ENCODE measurements at places on chromosomes 12 and 14. TPM values are rescaled to one million over a fixed set of nuclear protein-coding genes. Genes with fewer than 3 reads are reported as not detected.

- peak; percentile 97 for DNase-seq
Measured at GRCh38 chr12:6946033-6946919, 2.5 kb downstream of the C12orf57 start.

DNA sequence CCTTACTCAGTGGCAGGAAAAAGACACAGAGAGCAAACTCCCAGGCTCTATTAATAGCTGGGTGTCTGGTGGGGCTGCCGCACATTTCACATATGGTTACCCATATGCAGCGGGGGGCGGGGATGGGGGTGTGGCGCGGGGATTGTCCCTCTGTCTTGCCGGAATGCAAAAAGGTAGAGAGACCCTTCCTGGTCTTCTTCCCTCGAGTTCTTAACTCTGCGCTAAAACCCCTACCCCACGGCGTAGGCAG, 1.7 kb downstream of the PRMT8 start:
- no peak for DNase-seq

DNA sequence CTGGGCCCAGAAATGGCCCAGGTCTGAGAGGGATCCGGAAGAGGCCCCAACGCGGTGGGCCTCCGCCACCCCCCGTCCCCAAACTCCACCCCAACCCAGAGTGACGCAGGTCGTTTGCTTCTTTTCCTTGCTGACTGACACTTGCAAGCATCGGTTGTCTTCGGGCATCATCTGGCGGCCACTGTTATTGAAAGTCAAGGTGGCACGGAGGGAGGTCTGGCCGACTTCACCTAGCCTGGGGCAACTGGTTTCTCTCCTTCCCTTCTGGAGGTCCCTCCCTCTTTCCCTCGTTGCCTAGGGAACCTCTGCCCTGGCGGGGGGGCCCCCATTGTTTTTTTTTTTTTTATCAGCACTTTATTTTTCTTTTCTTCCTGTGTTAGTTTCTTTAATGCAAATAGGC, 241.8 kb downstream of the ALG10 start:
- DNase-seq = no peak

DNA sequence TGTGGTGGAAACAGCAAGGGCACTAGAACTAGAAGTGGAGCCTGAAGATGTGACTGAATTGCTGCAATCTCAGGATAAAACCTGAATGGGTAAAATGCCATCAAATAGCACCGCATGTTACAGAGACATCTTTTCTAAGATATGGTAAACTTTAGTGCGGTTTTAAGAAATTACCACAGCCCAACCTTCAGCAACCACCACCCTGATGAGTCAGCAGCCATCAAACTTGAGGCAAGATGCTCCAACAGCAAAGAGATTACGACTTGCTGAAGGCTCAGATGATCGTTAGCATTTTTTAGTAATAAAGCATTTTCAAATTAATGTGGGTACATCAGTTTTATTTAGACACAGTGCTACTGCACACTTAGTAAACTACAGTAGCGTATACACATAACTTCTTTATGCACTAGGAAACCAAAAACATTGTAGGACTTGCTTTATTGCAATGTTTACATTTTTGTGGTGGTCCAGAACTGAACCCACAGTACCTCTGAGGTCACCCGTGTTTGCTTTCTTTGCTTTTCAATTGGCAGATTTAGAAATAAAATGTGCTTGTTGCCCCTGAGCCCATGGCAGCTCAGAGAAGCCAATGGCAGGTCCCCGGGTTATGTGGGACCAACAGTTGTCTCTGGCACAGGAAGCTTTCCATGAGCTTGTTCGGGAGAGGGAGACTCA, 15.9 kb downstream of the GOLGA3 start:
- no peak for DNase-seq

DNA sequence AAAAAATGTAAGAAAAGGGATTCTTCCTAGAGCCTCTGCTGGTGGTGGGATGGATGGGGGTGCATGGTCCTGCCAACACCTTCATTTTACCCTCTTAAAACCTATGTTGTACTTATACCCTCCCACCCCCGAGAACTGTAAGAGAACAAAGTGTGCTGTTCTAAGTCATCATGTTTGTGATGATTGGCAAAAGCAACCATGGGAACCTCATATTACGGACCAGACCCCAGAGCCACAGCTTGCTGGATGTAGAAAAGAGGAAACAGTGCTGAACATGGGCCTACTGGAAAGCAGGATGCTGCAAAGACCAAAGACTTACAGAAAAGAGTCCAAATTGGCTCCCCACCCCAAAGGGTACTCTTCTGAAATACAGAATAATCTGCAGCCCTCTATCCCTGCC, 311.2 kb downstream of the DUSP6 start:
- no peak for DNase-seq

Gene KRT79
- polyA plus RNA-seq = not detected

Gene PPM1H
- 20.0 TPM for polyA plus RNA-seq
